EL (cell line): ENCODE measurements at places on chromosomes 1 and 21.
A peak's percentile ranks its signal among the peaks of the same experiment; 100 is the strongest.

- DNase-seq, result peak; percentile 77
These were observed 1.4 kb downstream of the KIF26B start for GRCh38 chr1:245156041-245156735.

GRCh38 chr1:246708166-246708565, 16.0 kb upstream of the SCCPDH start:
- DNase-seq, result no peak

- DNase-seq, result no peak
These were observed 140.4 kb downstream of the ZNF326 start for GRCh38 chr1:90135286-90135685.

DNA sequence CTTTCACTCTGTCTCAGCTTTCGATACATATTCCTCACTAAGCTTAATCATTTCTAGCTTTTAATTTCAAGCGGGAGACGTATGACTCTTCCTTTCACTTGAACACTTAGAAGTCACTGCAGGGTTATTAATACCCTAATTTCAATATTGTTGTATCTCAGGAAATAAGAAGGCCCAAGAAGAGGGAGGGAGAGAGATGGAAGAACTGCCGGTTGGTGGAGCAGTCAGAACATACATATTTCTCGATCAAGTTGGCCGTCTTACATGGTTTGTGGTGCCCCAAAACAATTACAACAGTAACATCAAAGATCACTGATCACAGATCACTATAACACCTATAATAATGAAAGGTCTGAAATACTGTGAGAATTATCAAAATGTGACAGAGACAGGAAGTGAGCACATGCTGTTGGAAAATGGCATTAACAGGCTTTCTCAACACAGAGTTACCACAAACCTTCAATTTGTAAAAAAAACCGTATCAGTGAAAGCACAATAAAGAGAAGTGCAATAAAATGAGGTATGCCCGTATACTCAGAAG, 145.4 kb upstream of the HP1BP3 start:
- DNase-seq, result no peak

- DNase-seq, result peak; percentile 10
These were observed 100.7 kb downstream of the BARHL2 start for GRCh38 chr1:90616395-90616794.

DNA sequence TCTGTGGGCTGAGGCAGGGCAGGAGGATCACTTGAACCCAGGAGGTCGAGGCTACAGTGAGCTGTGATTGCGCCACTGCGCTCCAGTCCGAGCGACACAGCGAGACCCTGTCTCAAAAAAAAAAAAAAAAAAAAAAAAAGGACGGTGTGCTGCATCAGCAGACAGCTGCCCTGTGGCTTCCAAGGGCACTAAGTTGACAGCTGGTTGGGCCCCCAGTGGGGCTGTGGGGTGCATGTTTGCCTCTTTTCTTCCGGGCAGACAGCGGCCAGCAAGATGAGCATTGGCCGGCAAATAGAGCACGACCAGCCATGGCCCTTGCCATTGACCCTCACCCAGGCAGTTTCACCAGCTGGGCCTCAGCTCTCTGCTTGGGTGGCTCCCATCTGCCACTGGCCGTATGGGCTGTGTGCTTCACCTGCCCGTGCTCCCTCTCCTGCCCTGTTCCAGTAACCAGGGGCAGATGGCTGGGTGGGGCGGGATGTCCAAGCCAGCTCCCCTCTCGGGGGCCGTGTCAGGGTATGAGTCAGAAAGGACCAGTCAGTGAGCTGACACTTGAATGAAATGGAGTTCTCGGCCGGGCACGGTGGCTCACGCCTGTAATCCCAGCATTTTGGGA, 12.3 kb upstream of the SLC25A34 start:
- no peak for DNase-seq

GRCh38 chr1:248900637-248901036, 5.4 kb upstream of the PGBD2 start:
- no peak for DNase-seq

- DNase-seq, result no peak
These were observed 819 bp downstream of the SLC25A34 start for GRCh38 chr1:15736892-15737261.

GRCh38 chr1:241451956-241452355, 67.6 kb downstream of the FH start:
- DNase-seq, result no peak

GRCh38 chr1:201254625-201255478, 28.5 kb upstream of the PKP1 start:
- DNase-seq, result peak; percentile 34

- DNase-seq, result no peak
These were observed 84.4 kb downstream of the STUM start for GRCh38 chr1:226632922-226633351.

DNA sequence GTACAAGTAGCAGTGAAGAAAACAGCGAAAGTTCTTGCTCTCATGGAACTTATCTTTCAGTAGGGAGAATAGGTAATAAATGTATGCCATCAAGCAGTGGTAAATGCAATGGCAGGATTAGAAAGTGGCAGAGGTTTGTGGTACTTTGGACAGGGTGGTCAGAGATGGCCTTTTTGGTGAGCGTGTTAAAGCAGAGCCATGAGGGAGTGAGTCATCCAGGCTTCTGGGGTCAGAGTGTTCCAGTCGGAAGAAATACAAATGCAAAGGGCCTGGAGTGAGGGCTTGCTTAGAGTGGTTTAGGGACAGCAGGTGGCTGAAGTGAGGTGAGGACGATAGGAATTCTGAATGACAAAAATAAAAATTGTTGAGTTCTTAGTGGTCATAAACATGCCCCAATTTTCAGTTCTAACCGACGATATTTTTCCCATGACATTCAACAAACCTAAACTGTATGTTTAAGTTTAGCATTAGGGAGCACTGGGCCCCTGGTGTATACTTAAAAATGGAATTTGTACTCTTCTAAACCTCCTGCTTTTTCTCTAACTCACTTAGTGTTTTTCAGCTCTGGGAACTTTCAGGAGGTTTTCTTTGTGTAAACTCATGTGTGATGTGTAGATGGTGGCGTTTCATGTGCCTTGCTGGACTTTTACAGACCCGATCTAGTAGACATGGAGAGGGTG, 78.2 kb downstream of the MACF1 start:
- DNase-seq, result peak; percentile 33

DNA sequence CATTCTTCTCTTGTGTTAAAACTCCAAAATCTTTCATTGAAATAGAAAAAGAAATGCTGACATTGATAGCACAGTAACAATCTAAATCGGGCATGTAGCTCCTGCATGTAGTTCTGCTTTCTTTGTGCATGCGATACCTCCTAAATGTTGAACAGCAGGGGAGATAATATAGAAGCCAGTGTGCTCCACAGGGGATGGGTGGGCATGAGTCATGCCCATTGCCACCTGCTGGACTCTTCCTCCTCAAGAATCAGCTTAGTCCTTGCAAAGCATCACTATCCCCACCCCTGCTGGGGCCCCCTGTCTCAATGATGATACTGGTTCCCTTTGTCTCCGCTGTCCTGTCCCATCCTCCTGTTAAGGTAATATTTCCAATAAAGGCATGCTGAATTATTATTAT, 203.0 kb downstream of the RWDD3 start:
- no peak for DNase-seq

DNA sequence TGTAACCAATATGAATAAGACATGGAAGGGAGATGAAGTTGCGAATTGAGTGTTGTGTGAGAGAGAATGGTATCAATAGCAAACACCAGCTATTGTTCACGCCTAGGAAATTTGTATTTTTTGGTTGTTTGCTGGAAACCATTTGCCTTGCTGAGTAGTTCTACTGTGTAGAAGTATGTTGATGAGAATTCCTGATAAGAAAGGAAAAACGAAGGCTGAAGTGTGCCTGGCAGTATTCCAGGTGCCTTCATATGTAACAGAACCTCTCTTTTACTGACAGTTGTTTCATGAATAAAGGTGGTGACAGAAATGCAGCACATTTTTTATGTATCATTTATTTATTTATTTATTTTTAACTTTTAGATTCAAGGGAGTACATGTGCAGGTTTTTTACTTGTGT, 79.5 kb downstream of the SDCCAG8 start:
- peak; percentile 7 for DNase-seq

DNA sequence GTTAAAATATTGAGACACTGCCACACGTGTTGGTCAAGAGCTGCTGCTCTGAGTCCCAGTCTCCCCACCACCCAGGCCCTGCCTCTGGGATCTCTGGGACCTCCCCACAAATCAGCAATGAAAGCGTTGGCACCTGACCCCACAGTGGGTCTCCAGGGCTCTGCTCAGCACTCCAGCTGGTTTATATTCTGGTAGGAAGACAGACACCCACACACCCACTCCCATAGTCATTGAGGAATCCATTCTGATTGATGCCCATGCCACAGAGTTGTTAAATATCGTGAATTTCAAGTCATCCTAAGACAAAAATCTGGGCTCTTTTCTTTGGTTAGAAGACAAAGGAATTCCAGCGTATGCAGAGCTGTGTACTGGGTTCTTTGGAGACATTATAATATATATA, 91.6 kb downstream of the KIF26B start:
- no peak for DNase-seq

DNA sequence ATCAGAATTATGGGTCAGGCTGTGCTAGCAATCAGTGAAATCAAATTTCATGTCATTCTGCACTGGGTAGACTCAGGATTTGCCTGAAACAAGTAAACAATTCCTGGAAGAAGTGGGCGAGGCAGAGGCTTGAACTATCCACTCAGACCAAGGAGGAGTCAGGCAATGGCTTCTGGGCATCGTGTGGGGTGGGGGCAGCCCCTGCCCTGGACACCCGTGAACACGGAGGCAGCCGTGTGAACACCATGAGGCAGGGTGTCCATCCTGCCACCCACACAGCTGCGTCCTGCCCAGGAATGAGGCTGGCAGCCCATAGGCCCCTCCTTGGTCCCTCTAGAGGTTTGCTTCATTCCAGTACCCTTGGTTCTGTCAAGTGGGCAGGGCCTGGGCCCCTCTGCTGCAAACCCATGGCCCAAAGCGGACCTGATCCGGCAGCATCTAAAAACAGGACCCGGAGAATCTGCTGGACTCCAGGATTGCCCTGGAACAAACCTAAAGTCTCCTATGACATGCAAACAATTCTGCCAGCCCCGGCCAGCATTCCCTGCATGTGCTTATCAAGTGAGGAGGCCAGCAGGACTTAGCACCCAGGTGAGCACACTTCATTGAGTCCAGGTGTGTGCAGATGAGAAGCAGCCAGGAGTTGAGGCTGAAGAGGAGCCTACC, 69.5 kb downstream of the PDE9A start:
- no peak for DNase-seq

DNA sequence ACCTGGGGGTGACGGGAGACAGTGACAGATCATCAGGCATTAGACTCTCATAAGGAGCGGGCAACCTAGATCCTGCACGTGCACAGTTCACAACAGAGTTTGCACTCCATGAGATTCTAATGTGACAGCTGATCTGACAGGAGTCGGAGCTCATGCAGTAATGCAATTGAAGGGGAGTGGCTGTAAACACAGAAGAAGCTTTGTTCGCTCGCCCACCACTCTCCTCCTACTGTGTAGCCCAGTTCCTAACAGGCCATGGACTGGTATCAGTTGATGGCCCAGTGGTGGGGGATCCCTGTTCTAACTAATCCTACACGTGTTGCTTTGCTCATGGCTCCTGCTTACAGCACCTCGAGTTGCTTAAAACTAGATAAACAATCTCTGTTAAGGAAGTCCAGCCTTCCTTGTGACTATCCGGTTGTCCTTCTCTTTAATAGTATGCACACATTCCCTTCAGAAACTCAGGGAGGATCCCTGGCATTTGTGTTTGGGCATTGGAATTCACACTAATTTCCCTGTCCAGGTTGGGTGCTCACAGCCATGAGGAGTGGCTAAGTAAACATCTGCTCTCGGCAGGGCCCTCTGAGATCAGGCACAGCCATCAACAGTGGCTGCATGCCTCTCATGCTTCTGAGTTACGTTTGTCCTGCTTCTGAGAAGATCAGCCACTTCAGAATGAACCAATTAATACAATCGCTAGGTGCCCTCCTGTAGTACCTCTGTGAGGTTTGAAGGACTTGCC, 21.1 kb upstream of the F3 start:
- no peak for DNase-seq

DNA sequence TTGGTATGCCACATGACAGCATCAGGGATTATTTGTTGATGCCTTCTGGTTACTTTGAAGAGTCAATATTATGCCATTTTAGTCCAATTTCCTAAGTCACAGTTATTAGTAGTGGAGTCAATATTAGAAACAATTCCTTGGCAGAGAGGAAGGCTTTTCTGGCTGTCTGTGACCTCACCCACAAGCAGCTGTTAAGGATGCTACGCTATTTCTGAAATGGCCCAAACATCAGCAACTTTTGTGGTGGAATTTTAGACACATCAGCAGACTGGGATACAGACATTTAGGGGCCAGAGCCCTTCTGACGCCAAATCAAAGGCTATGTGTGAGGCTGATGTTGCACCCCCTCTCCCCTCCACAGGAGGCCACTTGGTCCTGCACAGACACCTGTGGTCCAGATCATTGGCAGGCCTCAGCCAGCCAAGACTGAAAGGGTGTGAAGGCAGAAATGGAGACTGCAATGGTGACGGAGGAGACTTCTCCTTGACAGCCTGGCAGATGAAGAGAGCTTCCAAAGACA, 9.2 kb upstream of the RXRG start:
- no peak for DNase-seq

GRCh38 chr1:41396084-41396483, 34.9 kb downstream of the FOXO6 start:
- DNase-seq, result no peak

- DNase-seq, result peak; percentile 52
These were observed 79.0 kb upstream of the NFASC start for GRCh38 chr1:204791453-204792353.

DNA sequence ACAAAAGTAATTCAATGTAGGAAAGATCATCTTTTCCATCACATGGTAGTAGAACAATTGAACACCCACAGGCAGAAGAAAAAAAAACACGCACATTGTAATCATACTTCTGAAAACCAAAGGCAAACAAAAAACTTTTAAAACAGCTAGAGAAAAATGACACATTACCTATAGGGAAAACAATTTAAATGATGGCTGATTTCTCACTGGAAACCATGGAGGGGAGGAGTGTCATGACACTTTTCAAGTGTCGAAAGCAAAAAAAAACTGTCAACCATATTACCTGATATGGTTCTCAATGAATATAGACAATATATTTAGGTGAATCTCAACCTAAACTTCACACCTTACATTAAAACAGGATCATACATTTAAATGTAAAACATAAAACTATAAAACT, 776 bp upstream of the SLAMF7 start:
- no peak for DNase-seq

DNA sequence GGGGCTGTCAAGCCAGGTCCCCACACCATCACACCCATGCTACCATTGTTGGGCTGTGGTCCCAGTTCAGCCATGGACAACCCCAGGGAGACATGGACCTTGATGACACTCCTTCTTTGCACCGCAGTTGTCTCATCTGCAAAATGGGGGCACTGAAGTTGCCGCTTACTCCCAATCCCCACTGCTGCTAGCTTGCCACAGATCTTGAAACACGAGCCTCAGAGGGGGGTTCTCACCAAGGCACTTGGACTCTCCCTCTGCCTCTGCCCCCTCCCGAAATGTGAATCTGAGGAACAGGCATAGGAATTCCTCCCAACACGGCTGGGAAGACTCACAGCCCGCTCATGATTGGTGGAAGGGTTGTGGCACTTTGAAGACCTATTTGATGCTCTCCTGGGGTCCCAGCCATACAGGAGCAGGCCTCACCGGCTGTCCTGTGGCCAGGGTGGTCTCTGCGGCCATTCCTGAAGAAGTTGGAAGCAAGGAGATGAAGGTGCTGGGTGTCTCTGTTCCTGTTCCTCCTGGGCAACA, 31.1 kb downstream of the RUNX3 start:
- DNase-seq, result no peak
